ENCODE measurements at places on chromosomes 16 and 17.

GRCh38 chr17:70776441-70776840, 607.1 kb downstream of the KCNJ2 start:
- DNase-seq: no peak

DNA sequence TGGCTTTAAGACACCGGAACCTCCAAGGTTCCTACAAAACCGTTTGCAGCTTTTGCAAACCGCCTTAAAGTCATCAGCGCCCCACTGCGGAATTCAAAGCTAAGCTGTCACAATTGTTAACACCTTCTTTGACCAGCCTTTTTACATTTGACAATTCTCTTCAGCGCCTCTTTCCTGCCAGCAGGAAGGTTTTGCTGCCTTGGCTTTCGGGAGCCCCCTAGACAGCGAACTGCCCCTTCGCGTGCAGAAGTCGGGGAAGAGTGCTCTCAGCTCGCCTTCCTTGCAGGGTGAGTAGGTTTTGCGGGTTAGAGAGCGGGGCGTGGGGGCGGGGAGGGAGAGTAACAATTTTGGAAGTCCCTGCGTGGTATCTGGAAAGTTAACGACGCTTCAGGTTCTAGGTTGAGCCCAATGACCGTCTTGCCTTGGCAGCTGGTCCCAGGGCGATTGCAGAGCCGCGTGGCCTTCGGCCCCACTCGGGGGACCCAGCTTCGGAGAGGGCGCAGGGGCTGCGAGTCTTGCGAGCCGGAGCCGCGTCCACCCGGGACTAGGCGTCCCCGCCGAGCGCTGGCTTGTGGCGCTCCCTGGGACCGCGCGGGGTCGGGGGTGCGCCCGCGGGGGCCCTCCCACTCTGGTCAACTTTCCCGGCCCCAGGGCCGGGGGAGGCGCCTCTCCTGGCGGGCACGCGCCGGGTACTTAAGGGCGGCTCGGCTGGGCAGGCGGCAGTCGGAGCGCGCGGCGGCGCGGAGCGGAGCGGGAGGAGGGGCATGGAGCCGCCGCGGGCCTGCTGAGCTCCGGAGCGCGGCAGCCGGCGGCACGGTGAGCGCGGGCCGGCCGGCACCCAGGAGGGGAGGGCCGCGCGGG, at the start of gene HAS3:
Gene HAS3 (plus strand): TSS at position 153 of the 861 bp plus-strand sequence. CDS start 3,743 bp downstream, outside the sequence.
- peak; percentile 32 for DNase-seq

- no peak for DNase-seq
These were observed 288.7 kb downstream of the SOX9 start for GRCh38 chr17:72409405-72410002.

DNA sequence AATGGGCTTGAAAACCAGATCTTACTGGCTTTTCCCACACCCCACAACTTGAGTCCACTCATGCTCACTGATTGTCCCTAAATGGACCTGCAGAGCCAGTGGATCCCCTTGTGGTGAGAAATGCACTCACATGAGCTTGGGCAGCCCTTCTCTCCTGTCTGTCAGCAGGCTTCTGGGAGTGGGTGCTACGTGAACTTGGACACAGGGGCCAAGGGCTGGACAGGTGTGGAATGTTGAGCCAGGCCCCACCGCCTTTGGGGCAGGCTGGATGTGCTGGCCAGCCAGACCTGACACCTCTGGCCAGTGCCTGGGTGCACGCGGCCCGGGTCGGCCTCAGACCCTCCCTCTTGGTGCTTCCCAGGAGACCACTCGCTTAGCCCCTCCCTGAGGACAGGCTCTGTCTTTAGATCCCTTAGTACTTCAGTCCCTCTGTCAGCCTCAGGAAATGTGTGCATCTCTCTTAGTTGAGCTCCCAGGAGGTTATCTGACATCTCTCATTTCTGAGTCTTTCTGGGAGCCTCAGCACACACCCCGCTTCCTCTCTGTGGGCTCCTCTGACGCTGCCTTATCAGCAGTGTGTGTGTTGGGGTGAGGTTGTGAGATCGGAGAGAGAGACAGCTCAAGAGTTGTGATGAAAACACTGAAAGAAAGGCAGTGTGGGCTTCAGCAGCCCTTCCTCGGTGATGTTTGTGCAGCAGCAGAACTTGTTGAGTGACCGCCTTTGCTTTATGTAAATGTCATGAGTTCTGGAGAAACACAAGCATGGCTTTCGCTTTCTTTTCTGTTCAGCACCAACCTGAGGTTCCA, 117.0 kb downstream of the RAB11FIP4 start:
- DNase-seq: no peak

GRCh38 chr17:78966123-78966813, 13.5 kb downstream of the LGALS3BP start:
- no peak for DNase-seq

GRCh38 chr17:35890774-35891155, 10.6 kb upstream of the CCL5 start:
- DNase-seq: no peak

- no peak for DNase-seq
These were observed 66.7 kb downstream of the TANGO6 start for GRCh38 chr16:68910051-68910450.

GRCh38 chr17:58278661-58279015, 2.1 kb downstream of the MPO start:
- DNase-seq: no peak

GRCh38 chr17:41527063-41528023, 765 bp downstream of the KRT19 start:
- no peak for DNase-seq

DNA sequence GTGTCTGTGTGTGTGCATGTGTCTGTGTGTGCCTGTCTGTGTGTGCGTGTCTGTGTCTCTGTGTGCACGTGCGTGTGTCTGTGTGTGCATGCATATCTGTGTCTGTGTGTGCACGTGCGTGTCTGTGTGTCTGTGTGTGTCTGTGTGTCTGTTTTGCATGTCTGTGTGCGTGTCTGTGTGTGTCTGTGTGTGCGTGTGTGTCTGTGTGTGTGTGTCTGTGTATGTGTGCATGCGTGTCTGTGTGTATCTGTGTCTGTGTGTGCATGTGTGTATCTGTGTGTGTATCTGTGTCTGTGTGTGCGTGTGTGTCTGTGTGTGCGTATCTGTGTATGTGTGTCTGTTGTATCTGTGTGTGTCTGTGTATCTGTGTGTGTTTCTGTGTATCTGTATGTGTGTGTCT, 5.4 kb downstream of the GSG1L2 start:
- no peak for DNase-seq

DNA sequence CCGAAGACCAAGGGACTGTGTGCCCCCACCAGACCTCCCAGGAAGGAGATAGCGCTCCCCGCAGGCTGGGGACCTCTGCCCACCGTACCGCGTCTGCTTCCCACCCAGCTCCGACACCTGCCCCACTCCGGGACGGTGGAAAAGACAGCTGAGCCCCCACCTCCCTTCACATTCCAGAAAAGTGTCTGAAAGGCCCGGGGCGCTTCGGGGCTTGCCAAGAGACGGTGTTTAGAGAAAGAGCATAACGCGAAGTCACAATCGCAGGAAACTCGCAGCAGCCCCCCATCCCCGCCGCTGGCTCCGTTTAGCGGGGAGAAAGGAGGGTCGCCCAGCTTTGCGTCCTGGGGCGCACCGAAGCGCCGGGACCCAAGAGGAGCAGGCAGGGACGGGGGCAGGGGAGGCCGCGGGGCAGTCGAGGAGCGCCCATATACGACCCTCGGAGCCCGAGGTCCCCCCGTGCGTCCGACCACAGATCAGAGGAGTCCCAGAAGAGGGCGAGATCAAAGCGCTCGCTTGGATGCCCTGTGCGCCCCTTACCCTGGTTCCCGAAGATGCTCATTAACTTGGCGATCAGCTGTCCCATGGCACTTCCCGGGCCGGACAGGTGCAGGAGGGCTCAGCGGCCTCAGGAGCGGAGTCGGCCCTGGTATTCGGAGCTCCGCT, 652 bp downstream of the ARL5C start:
- DNase-seq: no peak

GRCh38 chr17:16443511-16444257, 28.3 kb downstream of the TRPV2 start:
- no peak for DNase-seq

DNA sequence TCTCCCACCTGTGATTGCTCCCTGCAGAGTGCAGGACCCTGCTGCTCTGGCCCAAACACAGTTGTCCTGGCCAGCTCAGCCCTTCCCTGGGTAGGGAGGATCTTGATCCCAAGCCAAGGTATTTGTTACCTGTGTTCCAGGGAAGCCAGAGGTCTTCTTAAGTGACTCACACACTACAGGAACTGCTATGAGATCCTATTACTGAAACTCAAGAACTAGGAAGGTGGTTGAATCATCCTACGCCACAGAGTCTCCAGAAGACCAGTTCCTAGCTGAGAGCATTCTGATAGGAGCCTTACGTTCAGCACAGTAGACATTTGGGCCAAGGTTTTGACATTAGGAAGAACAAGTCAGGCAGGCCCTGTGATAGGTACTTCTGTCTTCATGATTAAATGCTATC, 12.0 kb downstream of the CHST6 start:
- no peak for DNase-seq

DNA sequence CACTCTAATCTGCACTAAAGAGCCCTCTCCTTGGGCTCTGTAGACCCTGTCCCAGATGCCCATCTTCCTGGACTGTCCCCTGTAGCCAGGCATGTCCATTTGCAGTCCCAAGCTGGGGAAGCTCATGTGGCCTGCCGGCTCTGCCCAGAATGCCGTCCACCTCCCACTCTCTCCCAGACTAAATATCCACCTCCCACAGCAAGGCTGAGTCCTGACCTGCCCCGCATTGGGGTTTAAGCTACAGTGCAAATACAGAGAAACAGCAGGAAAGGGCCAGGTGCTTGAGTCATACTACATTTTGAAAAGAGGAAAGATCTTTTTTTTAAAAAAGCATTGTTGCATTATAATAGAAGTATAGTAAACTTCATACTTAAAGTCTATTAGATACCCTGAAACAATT, 3.0 kb downstream of the ST6GALNAC2 start:
- DNase-seq: no peak

- DNase-seq: no peak
These were observed 34.0 kb downstream of the OR1D5 start for GRCh38 chr17:3029213-3029913.

GRCh38 chr17:3905017-3905520, 11.2 kb downstream of the P2RX1 start:
- DNase-seq: no peak

DNA sequence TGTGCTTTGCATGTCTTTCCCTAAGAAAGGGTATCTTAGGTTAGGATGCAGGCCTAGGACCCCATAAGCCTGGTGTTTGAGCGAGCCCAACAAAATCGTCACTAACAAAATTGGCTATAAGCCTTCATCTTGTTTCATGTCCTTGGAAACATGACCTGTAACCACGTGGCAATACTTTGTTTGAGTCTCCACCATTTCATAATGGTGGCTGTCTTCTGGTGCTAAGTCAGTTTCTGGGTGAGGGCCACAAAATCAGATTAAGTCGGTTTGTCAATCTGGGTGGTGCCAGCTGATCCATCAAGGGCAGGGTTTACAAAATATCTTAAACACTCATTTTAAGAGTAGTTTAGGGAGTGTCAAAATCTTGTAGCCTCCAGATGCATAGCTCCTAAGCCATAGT, 33.0 kb downstream of the C16orf54 start:
- no peak for DNase-seq

DNA sequence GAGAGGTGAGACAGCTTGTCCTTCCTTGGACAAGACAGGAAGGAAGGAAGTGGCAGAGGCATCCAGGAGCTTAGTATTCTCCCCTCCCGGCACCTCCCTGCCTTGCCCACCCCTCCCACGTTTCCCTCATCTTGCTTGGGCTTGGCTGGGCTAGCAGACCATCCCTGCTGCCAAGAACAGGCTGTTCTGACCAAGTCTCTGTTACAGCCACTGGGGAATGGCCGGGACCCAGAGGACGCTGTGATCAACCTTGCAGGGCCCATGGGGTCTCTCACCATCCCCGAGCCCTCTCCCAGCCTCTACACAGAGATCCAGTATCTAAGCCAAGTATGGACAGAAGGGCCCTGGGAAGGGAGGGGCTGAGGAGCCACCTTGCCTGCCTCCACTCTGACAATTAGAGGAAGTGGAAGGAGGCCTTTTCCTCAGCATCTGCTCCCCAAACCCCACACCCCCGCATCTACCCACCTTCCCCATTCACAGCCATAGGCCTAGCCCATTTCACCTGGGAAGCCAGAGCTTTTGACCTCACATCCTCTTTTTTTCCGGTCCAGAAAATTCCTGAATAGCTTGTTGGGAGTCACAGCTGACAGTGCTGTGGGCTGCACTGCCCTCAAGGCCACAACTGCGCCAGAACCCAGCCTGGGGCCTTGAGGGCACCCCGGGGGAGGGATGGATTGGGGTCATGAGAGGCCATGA, 14.1 kb downstream of the CD300LG start:
- DNase-seq: no peak

DNA sequence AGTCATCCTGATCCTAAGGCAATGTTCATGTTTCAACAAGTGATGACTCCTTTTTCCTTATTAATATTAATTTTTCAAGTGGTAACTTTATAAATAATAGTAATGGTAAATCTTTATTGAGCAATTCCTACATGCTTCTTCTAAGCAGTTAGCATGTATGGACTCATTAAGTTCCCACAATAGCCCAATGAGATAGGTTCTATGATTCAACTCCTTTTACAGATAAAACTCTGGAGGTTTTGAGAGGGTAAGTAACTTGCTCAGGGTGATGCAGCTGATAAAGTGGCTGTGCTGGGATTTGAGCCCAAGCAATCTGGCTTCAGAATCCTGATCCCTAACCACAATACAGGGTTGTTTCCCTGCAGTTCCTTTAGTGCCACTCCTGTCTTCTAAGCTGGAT, 25.3 kb downstream of the SLC47A1 start:
- no peak for DNase-seq

- no peak for DNase-seq
These were observed 313.3 kb upstream of the HSBP1 start for GRCh38 chr16:83494459-83494858.

DNA sequence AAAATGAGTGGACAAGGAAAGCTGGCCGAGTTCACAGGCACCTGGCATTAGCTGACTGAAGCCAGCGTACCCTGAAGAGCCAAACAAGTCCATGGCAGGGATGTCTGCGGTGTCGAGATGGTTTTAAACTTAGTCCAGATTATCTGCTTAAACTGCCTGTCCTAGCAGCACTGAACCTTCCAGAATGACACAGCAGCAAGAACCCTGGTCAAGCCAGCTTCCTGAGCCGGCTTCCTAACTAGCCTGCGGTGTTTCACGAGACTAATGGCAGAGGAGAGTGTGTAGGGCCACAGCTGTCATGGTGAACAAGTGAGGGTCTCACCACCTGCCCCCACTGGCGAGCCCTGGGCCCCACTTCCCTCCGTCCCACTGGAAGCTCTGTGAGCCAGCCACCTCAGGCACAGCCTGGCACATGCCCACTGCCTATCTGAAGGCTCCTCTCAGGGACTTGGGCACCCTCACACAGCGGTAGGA, 28.8 kb upstream of the MTSS2 start:
- no peak for DNase-seq

- DNase-seq: no peak
These were observed 50.7 kb downstream of the TANGO6 start for GRCh38 chr16:68893710-68894705.
